ENCODE measurements at places on chromosomes 12 and 14. TPM values are rescaled to one million over a fixed set of nuclear protein-coding genes. Genes with fewer than 3 reads are reported as not detected.
A peak's percentile ranks its signal among the peaks of the same experiment; 100 is the strongest.

CIDEB gene
- total RNA-seq = not detected

GRCh38 chr14:106493962-106494823 lies 967.8 kb downstream of the TMEM121 start:
- H3K27ac ChIP-seq = no peak overlapping the region
- H3K36me3 ChIP-seq = 0 out of 2 replicates have a peak, but pooled peaks cover 3% of the 10 kb centered on the region
- DNase-seq = no peak
- H3K4me3 ChIP-seq = no peak overlapping the region

DNA sequence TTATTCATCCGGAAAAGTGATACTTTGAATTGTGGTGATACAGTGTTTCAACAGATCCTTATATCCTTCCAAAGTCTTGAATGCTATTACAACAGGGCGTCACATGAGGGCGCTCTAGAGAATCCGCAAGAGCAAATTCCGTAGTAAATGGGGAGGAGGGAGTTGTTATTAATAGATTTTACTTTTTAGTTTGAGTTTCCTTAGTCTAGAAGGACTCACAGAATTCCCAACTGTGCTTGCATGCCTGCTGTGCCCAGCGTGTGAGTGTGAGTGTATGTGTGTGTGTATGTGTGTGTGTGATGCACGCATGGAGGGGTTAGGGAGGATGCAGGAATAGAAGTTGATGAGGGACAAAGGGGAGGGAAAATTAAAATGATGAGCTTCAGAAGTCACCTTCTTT lies 375.3 kb downstream of the C12orf75 start:
- H3K27ac ChIP-seq = no peak overlapping the region
- no peaks in the 10 kb centered on the region for H3K27me3 ChIP-seq
- peaks cover 17% of the 10 kb centered on the region for H3K4me1 ChIP-seq
- H3K4me3 ChIP-seq = no peak overlapping the region
- H3K36me3 ChIP-seq = no peaks in the 10 kb centered on the region
- peak; percentile 4 for DNase-seq

- DNase-seq = no peak
- H3K4me3 ChIP-seq = no peak overlapping the region
- H3K27me3 ChIP-seq = no peaks in the 10 kb centered on the region
- peaks cover 28% of the 10 kb centered on the region for H3K4me1 ChIP-seq
- H3K27ac ChIP-seq = no peak overlapping the region
These were observed 77.4 kb downstream of the FBXL14 start for GRCh38 chr12:1517007-1517406.

DNA sequence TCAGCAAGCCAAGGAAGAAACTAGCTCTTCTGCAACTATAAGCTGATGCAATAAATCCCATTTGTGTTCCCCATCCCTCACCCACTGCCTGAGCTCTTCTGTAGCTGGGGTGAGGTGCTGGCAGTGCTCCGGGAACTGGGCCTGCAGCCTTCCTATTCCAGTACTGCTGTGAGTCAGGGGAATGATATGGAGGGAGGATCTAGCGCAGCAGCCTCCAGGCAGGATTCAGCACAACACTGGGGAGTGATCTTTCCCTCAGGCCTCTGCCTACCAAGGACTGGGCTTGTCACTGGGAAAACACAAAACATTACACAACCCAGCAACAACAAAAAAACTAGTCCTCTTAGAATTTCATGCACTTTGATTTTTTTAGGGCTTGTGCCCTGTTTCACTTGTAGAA lies 58.7 kb downstream of the ST8SIA1 start:
- H3K36me3 ChIP-seq = no peaks in the 10 kb centered on the region
- DNase-seq = peak; percentile 97
- H3K4me1 ChIP-seq = peaks cover 35% of the 10 kb centered on the region
- H3K27ac ChIP-seq = peak overlapping the region; percentile 93
- H3K4me3 ChIP-seq = no peak overlapping the region

- no peaks in the 10 kb centered on the region for H3K27me3 ChIP-seq
- H3K27ac ChIP-seq = no peak overlapping the region
- no peak for DNase-seq
- H3K36me3 ChIP-seq = no peaks in the 10 kb centered on the region
These were observed 16.4 kb upstream of the LMO3 start for GRCh38 chr12:16622338-16622737.

- no peaks in the 10 kb centered on the region for H3K36me3 ChIP-seq
- H3K4me3 ChIP-seq = no peak overlapping the region
- no peak overlapping the region for H3K27ac ChIP-seq
- no peak for DNase-seq
- no peaks in the 10 kb centered on the region for H3K27me3 ChIP-seq
- no peaks in the 10 kb centered on the region for H3K4me1 ChIP-seq
These were observed 621.0 kb downstream of the CCER1 start for GRCh38 chr12:90333939-90334338.

All from PC-9 (cell line).